ENCODE measurements at places on chromosomes 1 and 21. TPM values are rescaled to one million over a fixed set of nuclear protein-coding genes. Genes with fewer than 3 reads are reported as not detected.

DNA sequence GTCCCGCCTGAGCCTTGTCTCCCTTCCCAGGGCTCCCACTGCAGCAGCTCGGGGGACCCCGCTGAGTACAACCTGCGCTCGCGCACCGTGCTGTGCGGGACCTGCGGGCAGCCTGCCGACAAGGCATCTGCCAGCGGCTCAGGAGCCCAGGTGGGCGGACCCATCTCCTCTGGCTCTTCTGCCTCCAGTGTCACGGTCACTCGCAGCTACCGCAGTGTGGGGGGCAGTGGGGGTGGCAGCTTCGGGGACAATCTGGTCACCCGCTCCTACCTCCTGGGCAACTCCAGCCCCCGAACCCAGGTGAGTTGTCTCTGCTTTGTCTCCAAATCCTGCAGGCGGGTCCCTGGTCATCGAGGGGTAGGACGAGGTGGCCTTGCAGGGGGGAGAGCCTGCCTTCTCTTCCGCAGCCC is 14.9 kb upstream of the SEMA4A start:
- no peaks in the 10 kb centered on the region for H3K27me3 ChIP-seq
- H3K4me3 ChIP-seq, result no peak overlapping the region
- peaks cover 7% of the 10 kb centered on the region for H3K4me1 ChIP-seq
- H3K27ac ChIP-seq, result peak overlapping the region; percentile 32
- H3K36me3 ChIP-seq, result peaks cover 71% of the 10 kb centered on the region
- DNase-seq, result no peak

DNA sequence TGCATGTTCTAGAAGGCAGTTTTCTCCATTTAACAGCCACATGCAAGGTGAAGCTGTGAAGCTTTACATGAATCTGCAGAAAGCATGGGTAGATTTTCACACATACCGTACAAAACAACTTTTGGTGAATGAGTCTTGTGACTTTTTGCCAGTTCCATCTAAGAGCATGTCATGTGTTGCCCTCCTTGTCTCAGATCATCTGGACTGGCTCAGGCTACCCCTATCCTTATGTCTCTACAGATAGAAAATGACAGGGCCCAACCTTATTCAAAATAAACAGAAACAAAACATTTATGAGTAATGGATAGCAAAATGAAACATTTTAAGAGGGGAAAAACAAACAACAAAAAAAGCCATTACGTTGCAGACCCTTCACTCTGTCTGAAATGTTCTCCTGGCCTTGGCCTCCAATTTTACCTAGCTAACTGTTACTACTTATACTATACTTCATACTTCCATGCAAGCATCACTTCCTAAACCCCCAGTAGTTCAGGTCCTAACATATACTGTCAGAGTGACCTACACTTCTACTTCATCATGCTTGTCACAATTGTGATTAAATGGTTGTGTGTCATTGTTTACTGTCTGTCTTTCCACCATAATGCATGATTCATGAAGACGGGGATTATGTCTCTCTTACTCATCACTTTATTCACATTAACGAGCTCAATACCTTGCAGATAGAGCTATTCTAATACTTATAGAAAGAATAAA is 39.0 kb downstream of the LRRC8C start:
- no peak overlapping the region for H3K27ac ChIP-seq
- no peak overlapping the region for H3K4me3 ChIP-seq
- no peak for DNase-seq
- H3K36me3 ChIP-seq, result no peaks in the 10 kb centered on the region
- no peaks in the 10 kb centered on the region for H3K27me3 ChIP-seq

DNA sequence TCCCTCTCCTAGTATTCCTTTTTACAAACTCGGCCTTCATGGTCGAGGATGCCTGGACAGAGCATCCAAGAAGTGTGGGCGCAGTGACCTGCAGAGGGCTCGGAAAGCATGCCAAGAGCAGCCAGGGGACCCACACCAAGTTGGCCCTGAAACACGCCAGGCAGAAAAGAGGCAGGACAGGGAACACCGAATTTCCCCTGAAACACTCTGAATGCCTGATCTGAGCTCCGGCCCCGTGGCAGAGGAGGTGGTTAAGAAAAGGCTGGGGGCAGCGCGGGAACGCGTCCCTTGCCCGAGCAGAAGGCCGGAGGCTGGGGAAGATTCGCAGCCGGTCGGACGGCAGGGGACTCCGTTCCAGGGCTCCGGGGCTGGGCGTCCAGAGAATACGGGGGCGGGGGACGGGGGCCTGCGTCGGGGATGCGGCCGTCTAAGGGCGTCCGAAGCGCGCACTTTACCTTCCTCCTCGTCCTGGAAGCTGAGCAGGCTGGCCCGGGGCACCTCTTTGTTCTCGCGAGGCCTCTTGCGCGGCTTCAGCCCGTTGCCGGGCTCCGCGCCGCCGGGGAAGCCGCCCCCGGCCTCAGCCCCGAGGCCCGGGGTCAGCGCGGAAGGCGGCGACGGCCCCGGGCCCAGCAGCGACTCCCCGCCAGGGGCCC is 558 bp downstream of the PAXBP1 start:
- peaks cover 17% of the 10 kb centered on the region for H3K36me3 ChIP-seq
- peak; percentile 87 for DNase-seq
- peak overlapping the region; percentile 97 for H3K27ac ChIP-seq
- no peaks in the 10 kb centered on the region for H3K27me3 ChIP-seq
- peaks cover 12% of the 10 kb centered on the region for H3K4me1 ChIP-seq

DNA sequence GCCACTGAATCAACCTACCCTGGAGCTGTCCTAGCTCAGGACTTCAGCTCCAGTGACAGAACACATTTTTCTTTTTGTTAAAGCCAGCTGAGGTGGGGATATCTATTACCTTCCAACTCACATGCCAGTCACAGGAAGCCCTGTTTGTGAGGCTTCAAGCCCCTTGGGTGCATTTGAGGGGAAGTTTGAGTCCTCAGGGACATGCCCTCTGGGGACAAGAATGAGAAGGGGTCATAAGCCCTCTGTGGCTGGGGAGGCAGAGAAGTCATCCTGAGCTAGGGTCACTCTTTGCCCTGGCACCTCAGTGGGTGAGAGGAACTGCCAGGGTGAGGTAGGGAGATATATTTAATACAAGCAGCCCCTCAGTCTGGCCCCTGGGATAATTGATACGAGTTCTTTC is 33.5 kb upstream of the CLDN14 start:
- H3K4me1 ChIP-seq, result no peaks in the 10 kb centered on the region
- no peaks in the 10 kb centered on the region for H3K36me3 ChIP-seq
- H3K27me3 ChIP-seq, result no peaks in the 10 kb centered on the region
- no peak overlapping the region for H3K4me3 ChIP-seq

- H3K4me1 ChIP-seq, result no peaks in the 10 kb centered on the region
- no peaks in the 10 kb centered on the region for H3K27me3 ChIP-seq
- no peaks in the 10 kb centered on the region for H3K36me3 ChIP-seq
These were observed 413.9 kb downstream of the RPS6KC1 start for GRCh38 chr1:213464786-213465460.

DNA sequence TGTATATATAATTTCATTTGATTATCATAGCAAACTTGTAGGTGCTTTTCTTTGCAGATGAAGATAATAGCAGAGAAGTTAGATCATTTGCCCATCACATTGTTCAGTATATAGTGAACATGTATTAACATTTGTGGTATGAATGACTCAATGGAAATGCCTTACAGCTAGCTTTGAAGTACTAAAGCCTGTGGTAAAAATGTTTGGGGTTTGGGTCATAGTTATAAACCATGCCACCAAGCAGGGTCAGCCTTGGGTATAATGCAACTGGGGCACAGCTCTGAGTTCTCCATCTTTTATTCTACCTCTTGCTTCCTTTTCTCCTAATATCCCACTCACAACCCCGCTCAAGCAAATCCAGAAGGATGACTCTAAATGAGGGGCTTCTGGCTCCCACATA is 141.6 kb downstream of the KCNT2 start:
- H3K27ac ChIP-seq, result no peak overlapping the region
- H3K4me3 ChIP-seq, result no peak overlapping the region
- no peak for DNase-seq
- H3K4me1 ChIP-seq, result no peaks in the 10 kb centered on the region

DNA sequence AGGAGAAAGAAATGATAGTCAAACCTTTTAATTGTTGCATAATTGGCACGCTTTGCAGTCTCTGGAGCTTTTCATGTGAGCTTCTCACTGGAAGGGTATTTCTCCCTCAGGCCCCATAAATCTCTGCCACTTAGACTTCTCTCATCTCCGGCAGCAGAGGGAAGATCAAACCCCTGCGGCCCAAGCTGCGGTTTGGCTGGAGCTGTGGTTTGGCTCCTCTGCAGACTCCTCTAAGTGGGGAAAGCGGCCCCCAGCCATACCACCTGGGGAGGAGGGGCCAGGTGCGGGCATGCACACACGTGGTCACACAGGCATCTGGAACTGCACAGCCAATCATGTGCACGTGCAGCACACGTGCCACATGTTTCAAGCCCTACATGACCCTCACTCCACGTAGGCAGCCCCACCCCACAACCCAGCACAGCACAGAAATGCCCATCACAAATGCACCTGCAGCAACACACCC is 58.3 kb downstream of the UBE2T start:
- H3K36me3 ChIP-seq, result no peaks in the 10 kb centered on the region
- H3K4me1 ChIP-seq, result no peaks in the 10 kb centered on the region
- H3K27me3 ChIP-seq, result no peaks in the 10 kb centered on the region
- no peak overlapping the region for H3K4me3 ChIP-seq
- H3K27ac ChIP-seq, result no peak overlapping the region

UTS2 gene
- polyA plus RNA-seq, result not detected

KRTAP11-1 gene
- polyA plus RNA-seq, result not detected

ACTA1 gene
- polyA plus RNA-seq, result 2.7 TPM

All from stomach (tissue), 19 donors.